ENCODE measurements at places on chromosomes 5 and 9. TPM values are rescaled to one million over a fixed set of nuclear protein-coding genes. Genes with fewer than 3 reads are reported as not detected.

- DNase-seq, result no peak
Measured at GRCh38 chr5:53480416-53481158, at the start of gene FST. Gene FST (plus strand): TSS chr5:53480629. CDS start chr5:53480792, 163 bp downstream.

DNA sequence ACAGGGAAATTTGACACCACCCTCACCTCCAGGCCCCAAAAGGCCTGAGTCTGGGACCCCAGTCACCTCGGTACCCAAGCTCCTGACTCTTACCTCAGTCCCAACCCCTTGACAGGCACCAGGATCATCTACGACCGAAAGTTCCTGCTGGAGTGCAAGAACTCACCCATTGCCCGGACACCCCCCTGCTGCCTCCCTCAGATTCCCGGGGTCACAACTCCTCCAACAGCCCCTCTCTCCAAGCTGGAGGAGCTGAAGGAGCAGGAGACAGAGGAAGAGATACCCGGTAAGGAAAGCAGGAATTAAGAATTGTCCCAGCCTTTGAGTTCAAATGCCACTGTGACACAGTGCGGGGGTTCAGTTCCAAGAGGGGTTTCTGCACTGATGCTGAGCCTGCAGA, 1.3 kb downstream of the EIF4EBP3 start:
- DNase-seq, result no peak

DNA sequence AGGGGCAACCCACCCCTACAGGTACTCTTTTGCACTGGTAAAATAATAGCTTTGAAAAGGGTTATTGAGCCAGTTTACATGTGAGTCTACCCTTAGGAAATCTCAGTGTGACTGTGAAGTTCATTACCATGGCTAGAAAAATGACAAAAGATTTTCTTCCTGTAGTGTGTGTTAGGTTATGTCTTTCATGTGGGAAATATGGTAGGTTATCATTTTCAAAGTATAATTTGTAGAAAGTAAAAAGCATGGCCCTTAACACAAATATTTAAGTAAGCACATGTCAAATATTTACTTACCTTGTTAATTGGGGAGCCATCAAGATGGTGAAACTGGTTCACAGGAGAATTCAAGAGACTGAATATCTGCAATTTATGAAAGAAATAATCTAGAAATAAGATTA, 37.3 kb upstream of the PLPP1 start:
- no peak for DNase-seq

DNA sequence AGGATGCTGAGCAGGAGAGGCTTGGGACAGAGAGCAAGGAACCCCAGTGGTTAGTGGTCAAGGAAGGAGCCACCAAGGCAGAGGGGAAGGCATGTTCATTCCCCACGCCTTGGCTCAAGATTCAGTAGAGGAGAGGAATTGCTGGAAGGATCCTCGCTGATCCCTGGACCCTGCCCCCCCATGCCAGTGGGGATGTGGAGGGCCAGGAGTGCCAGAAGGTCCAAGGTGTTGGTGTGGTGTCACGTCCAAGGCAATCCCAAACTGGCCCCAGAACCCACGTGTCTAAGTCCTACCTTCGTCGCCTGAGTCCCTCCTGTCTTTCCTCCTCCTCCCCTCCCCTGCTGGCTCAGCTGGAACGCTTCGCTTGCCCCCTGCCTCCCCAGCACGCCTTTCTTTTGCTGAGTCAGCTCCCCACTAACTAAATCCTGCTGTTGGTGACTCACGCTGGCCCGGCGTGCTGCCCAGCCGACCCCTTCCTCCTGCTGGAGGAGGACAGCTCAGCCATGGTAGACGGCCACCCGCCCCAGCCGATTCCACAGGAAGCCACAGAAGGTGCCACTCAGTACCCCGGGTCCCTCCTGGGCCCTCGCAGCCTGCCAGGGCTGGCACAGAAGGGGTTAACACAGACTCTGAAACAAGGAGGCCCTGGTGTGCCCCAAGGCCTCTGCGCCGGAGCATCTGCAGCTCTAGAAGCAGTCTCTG, 37.6 kb upstream of the ORM1 start:
- DNase-seq, result peak; percentile 74

DNA sequence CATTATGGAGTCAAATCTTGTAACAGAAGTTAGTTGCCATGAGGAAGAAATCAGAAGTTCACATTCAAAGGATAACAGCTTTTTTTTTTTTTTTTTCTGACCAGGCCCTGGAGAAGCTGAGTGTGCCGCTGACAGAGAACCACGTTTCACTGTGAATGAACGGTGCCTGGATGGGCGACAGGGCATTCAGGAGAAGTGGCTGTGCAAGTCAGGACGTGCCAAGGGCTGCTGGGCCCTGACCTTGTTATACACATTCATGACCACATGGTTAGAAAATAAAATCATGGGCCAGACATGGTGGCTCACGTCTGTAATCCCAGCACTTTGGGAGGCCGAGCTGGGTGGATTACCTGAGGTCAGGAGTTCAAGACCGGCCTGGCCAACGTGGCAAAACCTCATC, 91.6 kb downstream of the ANKH start:
- no peak for DNase-seq

DNA sequence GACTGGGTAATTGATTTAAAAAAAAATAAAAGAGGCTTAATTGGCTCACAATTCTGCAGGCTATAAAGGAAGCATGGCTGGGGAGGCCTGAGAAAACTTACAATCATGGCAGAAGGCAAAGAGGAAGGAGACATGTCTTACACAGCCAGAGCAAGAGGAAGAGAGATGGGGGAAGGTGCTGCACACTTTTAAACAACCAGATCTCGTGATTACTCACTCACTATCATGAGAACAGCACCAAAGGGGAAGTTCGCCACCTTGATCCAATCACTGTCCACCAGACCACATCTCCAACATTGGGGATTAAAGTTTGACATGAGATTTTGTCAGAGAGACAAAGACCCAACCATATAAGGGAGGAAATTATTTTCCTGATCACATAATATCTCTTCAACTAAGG, 138.8 kb upstream of the NR4A3 start:
- DNase-seq, result no peak

OLFML2A gene
- 2.0 TPM for polyA plus RNA-seq

PCDHA8 gene
- polyA plus RNA-seq, result 0.02 TPM

CCL28 gene
- polyA plus RNA-seq, result 0.29 TPM

FST gene
- 66.6 TPM for polyA plus RNA-seq
